ENCODE measurements at places on chromosomes 12 and 14. TPM values are rescaled to one million over a fixed set of nuclear protein-coding genes. Genes with fewer than 3 reads are reported as not detected.
A peak's percentile ranks its signal among the peaks of the same experiment; 100 is the strongest.

DNA sequence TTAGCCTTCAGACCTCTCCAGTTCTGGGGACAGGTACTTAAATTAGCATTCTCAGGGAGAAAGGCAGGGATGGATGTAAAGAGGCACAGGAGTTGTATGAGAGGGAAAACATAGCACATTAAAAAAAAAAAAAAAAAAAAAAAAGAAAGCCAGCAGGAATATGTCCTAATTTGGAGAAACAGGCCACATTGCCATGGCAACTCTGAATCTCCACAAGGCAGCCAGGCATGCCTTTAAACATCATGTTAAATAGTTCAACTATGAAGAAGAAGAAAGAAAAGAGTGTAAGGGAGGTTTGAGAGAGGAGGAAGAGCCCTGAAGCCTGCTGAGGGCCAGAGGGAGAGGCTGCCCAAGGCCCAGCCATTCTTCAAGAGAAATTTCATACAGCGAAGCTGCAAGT is 145.8 kb downstream of the GRIN2B start:
- no peaks in the 10 kb centered on the region for H3K4me1 ChIP-seq
- no peaks in the 10 kb centered on the region for H3K36me3 ChIP-seq
- no peak overlapping the region for H3K4me3 ChIP-seq
- no peaks in the 10 kb centered on the region for H3K27me3 ChIP-seq
- no peak overlapping the region for H3K27ac ChIP-seq

- H3K36me3 ChIP-seq: no peaks in the 10 kb centered on the region
- no peak overlapping the region for H3K27ac ChIP-seq
- no peak overlapping the region for H3K4me3 ChIP-seq
- H3K4me1 ChIP-seq: no peaks in the 10 kb centered on the region
- no peaks in the 10 kb centered on the region for H3K27me3 ChIP-seq
- DNase-seq: no peak
Measured at GRCh38 chr12:57455374-57456144, 452 bp downstream of the INHBE start.

GRCh38 chr12:108618079-108618952 is 15.4 kb downstream of the SELPLG start:
- peak; percentile 88 for DNase-seq
- H3K36me3 ChIP-seq: no peaks in the 10 kb centered on the region
- H3K4me1 ChIP-seq: peaks cover 8% of the 10 kb centered on the region
- no peak overlapping the region for H3K4me3 ChIP-seq
- H3K27ac ChIP-seq: no peak overlapping the region

- no peak for DNase-seq
- H3K36me3 ChIP-seq: no peaks in the 10 kb centered on the region
- no peaks in the 10 kb centered on the region for H3K27me3 ChIP-seq
- H3K4me3 ChIP-seq: no peak overlapping the region
- no peaks in the 10 kb centered on the region for H3K4me1 ChIP-seq
- no peak overlapping the region for H3K27ac ChIP-seq
Measured at GRCh38 chr14:71554323-71554722, 377.9 kb upstream of the RGS6 start.

Gene MAP3K9
- polyA plus RNA-seq: 1.0 TPM

DNA sequence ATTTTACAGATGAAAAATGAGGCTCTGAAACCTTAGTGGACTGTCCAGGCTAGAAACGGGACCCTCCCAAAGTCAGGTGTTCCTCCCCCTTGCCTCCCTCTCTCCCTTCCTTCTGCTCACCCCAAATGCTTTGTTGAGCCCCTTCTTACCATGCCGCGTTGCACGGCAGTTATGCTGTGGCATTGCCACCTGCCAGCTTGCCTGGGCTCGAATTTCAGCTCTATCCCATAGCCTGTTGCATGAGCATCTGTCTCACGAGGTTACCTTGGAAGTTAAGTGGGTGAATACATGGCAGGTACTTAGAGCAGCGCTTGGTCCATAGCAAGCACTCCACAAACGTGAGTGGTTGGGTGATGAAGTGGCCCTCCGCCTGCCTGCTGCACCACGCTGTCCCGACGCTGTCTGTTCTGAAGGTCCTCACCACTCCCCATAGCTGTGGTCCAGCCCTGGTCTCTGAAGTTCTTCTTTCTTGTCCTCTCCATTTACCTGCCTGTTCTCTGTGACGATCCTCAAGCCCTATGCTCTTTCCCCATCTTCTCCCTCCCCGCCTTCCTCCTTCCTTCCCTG is 269.9 kb downstream of the CACNA1C start:
- no peak for DNase-seq
- no peak overlapping the region for H3K27ac ChIP-seq

- H3K27ac ChIP-seq: peak overlapping the region; percentile 20
- no peaks in the 10 kb centered on the region for H3K27me3 ChIP-seq
- peak overlapping the region; percentile 12 for H3K4me3 ChIP-seq
- DNase-seq: no peak
- H3K36me3 ChIP-seq: no peaks in the 10 kb centered on the region
Measured at GRCh38 chr14:71355324-71356201, 448.3 kb downstream of the PCNX1 start.
